ENCODE measurements at places on chromosomes 4 and X.

- no peak for DNase-seq
Observed at GRCh38 chrX:136453771-136454170, 34.0 kb upstream of the BRS3 start.

- DNase-seq, result no peak
Observed at GRCh38 chrX:4881277-4881676, 1167.8 kb upstream of the PRKX start.

DNA sequence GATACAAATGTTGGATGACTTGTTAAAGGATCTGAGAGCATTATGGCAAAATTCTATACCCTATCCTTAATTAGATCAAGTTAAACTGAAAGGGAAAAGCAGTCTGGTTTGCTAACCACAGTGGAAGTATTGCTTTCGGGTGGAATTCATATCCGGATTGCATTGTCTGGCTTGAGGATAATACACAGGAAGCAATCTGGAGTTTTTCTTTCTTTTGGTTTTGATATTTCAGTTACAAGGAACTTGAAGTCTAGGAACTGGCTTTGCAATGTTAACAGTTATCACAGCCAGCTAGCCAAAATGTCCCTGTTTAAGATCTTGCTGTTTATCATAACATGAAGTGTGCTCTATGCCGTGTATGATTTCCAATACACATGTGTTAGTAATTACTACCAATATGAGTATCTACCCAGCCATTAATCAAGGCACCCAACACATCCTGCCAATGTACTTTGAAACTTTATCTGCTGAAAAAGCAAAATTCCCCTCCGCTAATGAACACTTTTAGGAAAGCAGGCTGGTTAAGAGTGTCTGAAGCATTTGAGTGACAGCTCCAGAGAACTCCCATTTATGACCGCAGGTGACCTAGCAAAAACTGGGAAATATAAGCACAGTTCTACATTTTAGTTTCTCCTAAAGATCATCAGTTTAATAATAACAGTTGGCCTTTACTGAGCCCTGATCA lies 146.4 kb downstream of the PALLD start:
- no peak for DNase-seq

- no peak for DNase-seq
Observed at GRCh38 chr4:4735136-4735750, 124.2 kb upstream of the MSX1 start.

DNA sequence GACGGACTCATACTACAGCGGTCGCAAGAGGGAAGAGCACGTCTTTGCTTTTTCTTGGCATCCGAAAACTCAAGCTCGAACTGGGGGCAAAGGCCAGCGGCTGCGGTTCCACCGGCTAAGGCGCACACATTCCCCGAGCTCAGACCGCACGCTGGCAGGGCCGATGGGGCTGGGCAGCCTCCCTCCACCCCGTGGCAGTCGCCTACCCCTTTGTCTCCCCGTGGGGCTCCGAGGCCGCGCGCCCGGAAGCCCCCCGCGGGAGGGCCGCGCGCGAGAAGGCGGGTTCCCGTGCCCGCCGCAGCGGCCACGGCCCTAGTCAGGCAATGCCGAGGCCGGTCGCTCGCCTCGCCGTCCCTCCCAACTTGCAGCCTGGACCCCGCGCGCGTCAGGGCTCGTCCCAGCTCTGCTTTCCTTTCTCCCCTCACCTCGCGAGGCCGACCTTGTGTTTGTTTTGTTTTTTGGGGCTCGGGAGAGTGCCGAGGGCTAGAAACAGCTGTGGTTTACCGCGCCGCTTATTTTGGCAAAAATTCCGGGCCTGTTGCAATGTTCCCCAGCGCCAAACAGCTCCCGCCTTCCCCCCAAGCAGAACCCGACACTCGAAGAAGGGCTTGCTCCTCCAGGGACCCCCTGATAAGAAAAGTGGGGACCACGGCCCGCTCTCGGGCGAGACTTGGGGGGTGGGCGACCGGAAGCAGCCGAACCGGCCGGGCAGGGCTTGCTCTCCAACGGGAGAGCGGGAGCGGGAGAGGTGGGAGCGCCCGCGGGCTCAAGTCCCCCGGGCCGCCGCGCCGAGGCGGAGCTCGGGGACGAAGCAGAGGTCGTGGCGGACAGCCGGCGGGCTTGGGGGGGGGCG lies 561 bp upstream of the N4BP2 start:
- DNase-seq, result peak; percentile 16

Data from activated CD4-positive, alpha-beta T cell treated with anti-CD3 and anti-CD28 coated beads, Interleukin-2, amount 50 U/mL, for 4 hours (primary cell).